ENCODE measurements at places on chromosomes 3 and 15. TPM values are rescaled to one million over a fixed set of nuclear protein-coding genes. Genes with fewer than 3 reads are reported as not detected.

GRCh38 chr3:11624161-11624560 is 19.6 kb downstream of the VGLL4 start:
- DNase-seq: no peak

DNA sequence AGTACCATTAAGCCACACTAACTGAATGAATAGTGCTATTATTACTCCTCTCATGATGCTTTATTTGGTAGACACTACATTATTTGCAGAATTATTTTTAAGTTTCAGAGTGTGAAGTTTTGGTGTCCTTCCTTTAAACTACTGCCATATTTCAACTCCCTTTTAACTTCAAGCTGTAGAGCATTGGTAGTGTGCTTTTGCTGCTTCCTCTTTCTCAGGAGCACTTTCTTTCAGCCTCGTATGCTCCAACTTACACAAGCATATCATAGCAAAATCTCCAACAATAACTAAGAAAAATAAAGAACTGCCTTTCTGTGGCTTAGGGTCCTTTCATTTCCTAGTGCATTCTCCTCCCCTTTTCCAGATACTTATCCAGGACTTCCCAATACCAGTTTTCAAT is 476.4 kb upstream of the AGTR1 start:
- no peak for DNase-seq

The ACTC1 gene
- total RNA-seq: 0.29 TPM

The XCR1 gene
- total RNA-seq: not detected

DNA sequence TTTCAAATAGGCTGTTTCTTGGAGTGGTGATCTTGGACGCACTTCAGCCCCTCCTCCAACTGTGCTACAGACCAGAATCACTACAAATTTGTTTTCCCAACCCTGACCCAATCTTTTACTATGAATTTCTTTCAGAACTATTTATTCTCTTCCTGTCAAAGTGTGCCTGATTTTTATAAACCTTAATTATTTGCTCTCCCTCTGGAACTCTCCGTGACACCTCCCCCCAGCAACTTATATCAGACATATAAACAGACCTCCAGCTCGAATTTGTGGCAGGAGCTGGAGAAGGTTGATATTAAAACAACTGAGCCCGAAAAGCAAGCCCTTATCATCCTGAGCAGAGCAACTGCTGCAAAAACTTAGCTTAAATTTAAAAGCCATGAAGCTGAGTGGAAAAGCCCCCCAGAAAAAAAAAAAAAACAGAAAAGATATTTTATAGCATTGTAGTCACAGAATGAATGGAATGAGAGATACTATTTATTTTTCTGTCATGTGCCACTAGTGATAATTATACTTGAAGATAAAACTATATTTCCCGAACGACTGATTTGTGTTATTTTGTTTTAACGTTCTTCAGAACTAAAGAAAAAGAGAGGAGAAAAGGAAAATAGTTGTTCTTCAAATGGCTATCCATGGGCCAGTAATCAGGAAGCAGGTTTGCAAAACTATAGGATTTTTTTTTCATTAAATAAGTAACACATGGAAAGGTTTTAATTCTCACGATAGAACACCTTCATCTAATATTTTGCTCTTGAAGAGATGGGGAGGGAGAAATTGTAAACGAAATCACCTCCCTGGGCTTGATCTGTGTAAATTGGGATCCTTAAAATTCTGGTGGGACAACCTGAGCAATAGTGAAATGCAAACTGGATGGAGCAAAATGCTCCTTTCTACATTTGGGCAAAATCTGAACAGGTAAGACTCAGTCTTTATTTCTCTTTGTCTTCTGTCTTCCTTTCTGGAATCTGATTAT is 80.8 kb downstream of the NR2F2 start:
- no peak for DNase-seq

DNA sequence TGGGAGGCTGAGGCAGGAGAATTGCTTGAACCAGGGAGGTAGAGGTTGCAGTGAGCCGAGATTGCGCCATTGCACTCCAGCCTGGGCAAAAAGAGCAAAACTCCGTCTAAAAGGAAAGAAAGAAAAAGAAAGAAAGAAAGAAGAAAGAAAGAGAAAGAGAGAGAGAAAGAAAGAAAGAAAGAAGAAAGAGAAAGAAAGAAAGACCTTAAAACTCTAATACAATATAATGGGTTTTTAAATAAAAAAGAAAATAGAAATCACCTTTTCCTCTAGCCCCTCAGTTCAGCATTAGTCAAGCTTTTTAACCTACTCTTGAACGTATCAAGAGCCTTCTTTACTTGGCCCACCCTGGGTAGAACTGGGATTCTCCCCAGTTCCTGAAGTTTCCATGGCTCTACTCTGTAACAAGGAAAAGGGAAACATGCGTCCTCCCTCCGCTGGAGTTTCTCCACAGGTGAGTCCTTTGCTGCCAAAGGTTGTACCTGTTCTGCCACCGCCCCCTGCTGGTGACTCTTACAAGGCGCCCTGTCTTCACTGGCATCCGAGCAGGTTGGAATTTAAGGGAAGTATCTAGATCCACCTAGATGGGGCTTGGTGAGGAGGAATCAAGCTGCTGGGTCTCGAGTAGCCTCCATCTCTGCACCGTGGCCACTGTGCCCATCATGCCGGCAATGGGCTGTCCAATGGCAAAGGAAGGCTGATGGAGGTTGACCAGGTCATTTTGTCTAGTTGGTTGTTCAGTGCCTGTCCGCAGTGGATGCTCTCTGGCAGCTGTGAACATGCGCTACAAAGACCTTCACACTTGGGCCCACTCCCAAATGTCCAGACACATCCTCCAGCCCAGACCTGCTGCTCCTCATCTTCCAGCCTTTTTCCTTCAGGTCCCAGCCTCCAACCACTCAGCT is 20.6 kb upstream of the EPHB3 start:
- peak; percentile 63 for DNase-seq
